ENCODE measurements at places on chromosomes 7 and 10. TPM values are rescaled to one million over a fixed set of nuclear protein-coding genes. Genes with fewer than 3 reads are reported as not detected.

Gene NACAD
- total RNA-seq, result under 0.01 TPM

Gene ETV1
- 32.1 TPM for total RNA-seq

Gene ARL5B
- total RNA-seq, result 11.7 TPM

Gene ZFAND2A
- 15.3 TPM for total RNA-seq

Gene GGCT
- 41.4 TPM for total RNA-seq

Gene RBM20
- total RNA-seq, result 0.33 TPM

Gene SGPL1
- 42.9 TPM for total RNA-seq

Gene BLOC1S2
- total RNA-seq, result 57.5 TPM

Gene PON3
- total RNA-seq, result 0.46 TPM

Gene CNNM2
- 7.6 TPM for total RNA-seq

Gene CYP3A7
- total RNA-seq, result not detected

Gene OLAH
- total RNA-seq, result not detected

Gene OPN1SW
- not detected for total RNA-seq

Gene ALOX5
- not detected for total RNA-seq

Gene EPHA1
- not detected for total RNA-seq

Gene SFTPA1
- total RNA-seq, result not detected

Gene MOGAT3
- total RNA-seq, result not detected

Gene CLCN1
- not detected for total RNA-seq

Gene MYL10
- total RNA-seq, result not detected

Gene EGR2
- total RNA-seq, result under 0.01 TPM

Gene CACNA2D1
- total RNA-seq, result 23.4 TPM

Gene VGF
- 2.5 TPM for total RNA-seq

Gene FAM25C
- total RNA-seq, result not detected

Gene FAM13C
- total RNA-seq, result 1.00 TPM

Gene NEURL1
- total RNA-seq, result under 0.01 TPM

Gene RHOBTB1
- 25.8 TPM for total RNA-seq

Gene DPP6
- 1.1 TPM for total RNA-seq

Gene FLNC
- 0.15 TPM for total RNA-seq

Gene GRID1
- not detected for total RNA-seq

Gene THAP5
- 45.1 TPM for total RNA-seq

Gene PNLIPRP1
- not detected for total RNA-seq

Gene ITGA8
- under 0.01 TPM for total RNA-seq

Gene MSMB
- not detected for total RNA-seq

Gene SPDYE1
- not detected for total RNA-seq

Gene ZNF503
- 6.5 TPM for total RNA-seq

Gene UPK3B
- not detected for total RNA-seq

Gene FMC1
- total RNA-seq, result 20.7 TPM

Gene NAMPT
- 1,006 TPM for total RNA-seq

Gene PRPS1L1
- not detected for total RNA-seq

Gene MEIG1
- not detected for total RNA-seq

Measured in melanocyte of skin (primary cell).